ENCODE measurements at places on chromosomes 13 and 19.

DNA sequence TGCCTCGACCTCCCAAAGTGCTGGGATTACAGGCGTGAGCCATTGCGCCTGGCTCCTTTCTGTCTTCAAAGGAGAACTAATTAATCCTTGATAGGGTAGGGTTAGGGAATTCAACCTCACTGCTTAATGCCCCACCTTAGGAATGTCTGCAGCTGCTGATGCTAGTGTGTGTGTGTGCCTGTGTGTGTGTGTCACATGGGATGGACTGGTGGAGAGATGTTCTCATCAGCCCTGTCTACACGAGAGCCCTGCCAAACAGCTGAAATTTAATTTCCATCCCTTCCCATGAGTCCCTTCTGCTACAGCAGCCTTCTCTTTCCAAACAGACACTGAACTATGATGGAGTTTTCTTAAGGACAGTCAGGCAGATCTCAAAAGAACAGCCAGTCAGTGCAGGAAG lies 46.5 kb upstream of the CLDN10 start:
- DNase-seq = no peak

GRCh38 chr19:28429356-28429755 lies 783.6 kb downstream of the UQCRFS1 start:
- no peak for DNase-seq

GRCh38 chr13:38255600-38255999 lies 94.1 kb upstream of the UFM1 start:
- DNase-seq = no peak

DNA sequence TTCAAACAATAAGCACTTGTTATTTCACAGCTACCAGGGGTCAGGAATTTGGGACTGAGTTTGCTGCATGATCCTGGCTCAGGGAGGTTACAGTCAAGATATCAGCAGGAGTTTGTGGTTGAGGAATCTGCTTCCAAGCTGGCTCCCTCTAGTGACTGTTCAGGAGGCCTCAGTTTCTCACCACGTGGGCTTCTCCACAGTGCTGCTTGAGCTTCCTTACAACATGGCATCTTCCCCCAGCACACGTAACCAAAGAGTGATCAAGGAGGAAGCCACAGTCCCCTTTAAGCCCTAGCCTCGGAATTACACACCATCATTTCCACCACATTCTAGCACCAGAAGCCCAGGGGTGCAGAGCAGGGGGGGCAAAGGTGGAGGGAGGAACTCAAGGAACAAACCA lies 28.8 kb downstream of the CELF5 start:
- DNase-seq = no peak

DNA sequence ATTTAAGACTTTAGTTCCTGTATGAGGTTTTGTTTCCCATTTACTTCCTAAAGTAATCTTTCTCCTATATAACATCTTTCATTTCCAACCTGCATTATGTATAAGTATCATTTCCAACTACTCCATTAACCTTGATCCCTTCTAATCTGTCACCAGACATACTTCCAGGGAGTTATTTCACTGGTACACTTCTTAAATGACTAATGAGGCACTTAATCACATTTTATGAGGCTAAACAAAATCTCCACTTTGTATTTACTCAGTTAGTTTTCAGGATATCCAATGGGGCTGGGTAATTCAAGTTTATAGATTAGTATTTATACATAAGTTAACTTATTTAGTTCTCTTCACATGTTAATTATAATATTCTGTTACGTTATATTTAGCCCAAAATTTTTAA lies 634.7 kb downstream of the PCDH17 start:
- no peak for DNase-seq

- no peak for DNase-seq
Observed at GRCh38 chr19:15417699-15418098, 1.1 kb downstream of the AKAP8L start.

GRCh38 chr13:27168906-27169657 lies 2.5 kb downstream of the USP12 start:
- no peak for DNase-seq

DNA sequence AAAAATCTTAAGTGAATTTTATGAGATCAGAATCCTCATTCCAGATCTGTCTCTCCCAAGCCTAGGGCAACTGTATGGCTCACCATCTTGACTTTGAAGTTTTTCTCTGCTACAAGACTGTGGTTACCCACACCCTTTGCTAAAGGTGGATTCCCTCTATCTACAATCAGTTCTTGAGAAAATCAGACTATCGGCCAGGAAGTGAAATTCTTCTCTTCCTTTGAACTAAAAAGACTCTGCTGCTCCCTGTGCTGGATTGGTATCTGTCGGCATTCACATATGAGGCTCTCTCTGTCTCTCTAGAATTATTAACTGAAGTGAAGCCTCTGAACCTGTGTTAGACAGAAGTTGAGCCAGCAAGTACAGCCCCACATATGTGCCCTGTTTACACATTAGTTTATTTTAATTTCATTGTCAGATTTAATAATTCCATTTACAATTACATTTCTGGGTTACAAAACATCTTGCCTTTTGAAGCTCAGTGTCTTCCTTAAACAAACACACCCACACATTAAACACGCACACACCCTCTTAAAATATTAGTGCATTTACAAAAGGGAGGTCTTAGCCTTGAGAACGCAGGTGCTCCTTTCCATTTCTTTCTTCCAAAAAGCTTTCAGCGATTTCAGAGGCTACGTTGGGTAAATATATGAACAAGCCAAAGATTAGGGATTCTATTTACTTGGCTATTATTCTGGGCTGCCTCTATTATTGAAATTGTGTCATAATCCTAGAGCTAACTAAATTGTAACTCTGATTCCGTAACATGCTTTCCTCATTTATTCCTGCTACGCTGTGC lies 145.7 kb downstream of the MIPEP start:
- no peak for DNase-seq

- DNase-seq = no peak
Observed at GRCh38 chr13:39676315-39676876, 20.9 kb downstream of the COG6 start.

DNA sequence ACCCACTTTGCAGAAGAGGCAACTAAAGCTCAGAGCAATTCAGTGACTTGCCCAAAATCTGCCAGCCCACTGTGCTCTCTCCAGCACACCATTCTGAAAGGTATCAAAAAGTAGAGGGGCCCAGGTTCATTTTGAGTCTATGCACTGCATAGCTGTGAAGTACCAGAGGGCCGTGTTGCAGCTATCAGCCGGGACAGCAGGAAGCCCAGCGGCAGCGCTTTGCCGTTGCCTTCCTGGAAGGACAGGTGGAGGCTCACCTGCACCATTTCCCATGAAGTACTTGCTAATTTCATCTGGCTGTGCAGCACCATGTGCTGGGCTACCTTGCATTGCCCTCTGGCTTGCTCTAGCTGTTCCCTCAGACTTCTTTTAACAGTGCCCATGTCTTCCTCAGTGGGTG lies 2.7 kb upstream of the SERPINE3 start:
- DNase-seq = no peak

- DNase-seq = no peak
Observed at GRCh38 chr13:39577838-39578491, 25.0 kb downstream of the LHFPL6 start.

DNA sequence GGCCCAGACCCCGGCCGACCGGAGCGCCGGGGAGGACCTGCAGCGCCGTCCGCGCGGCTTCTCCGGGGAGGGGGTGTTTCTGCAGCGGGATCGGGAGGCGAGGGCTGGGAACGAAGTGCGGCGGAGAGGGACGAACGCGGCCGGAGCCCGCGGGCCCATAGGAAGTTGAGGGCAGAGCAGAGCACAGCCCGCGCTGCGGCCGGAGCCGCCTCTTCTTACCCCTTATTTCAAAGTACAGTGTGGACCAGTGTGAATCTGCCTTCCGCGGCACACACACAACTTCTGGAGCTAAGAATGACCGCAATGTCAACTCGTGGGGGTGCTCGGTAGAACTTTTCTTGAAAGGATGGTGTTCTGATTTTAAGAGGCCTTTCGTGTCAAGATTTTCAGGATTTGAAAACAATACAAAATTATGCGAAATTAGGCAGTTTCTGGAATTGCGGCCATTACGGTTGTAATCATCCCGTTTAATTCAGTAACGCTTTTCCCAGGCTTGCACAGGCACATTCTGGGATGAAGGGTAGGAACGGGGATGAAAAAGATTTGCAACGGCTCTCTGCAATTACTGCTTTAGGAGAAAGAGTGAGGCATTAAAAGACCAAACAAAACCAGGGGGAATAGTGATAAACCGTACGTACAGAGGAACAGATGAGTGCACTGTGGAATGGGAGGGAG lies 821 bp downstream of the TDRD3 start:
- peak; percentile 30 for DNase-seq
